ENCODE measurements at places on chromosomes 7 and 10. TPM values are rescaled to one million over a fixed set of nuclear protein-coding genes. Genes with fewer than 3 reads are reported as not detected.

FAM25A gene
- not detected for total RNA-seq

C1QL3 gene
- total RNA-seq = not detected

NHLRC2 gene
- total RNA-seq = 26.3 TPM

DGKI gene
- 10.0 TPM for total RNA-seq

GDF10 gene
- total RNA-seq = not detected

BLVRA gene
- total RNA-seq = 23.2 TPM
